ENCODE measurements at places on chromosomes 1 and 21.

DNA sequence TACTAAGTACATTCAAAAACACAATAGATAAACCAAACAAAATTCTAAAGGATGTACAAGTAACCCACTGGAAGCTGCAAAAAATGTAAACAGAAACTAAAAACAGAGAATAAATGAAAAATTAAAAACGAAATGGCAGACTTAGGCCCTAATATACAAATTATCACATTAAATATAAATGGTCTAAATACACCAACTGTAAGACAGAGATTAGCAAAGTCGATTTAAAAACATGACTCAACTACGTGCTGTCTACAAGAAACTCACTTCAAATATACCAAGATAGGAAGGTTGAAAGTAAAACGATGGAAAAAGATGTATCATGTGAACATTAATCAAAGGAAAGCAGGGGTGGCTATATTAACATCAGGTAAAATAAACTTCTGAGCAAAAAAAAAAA, 23.1 kb downstream of the SLC19A1 start:
- no peak for DNase-seq

DNA sequence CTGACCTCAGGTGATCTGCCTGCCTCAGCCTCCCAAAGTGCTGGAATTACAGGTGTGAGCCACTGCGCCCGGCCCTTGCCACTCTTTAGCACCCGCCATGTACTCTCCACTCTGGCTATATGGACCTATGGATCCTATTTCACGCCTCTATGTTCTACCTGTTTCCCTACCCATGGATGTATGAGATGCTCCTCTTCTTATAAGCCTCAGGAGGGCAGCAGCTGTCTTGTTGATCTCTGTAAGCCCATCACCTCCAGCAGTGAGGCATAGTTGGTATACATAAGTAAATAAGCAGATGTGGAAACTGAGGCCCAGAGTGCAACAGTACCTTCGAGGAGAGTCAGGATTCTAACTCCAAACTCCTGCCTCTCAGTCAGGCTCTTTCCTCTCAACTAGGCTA, 24.7 kb upstream of the ARTN start:
- no peak for DNase-seq

DNA sequence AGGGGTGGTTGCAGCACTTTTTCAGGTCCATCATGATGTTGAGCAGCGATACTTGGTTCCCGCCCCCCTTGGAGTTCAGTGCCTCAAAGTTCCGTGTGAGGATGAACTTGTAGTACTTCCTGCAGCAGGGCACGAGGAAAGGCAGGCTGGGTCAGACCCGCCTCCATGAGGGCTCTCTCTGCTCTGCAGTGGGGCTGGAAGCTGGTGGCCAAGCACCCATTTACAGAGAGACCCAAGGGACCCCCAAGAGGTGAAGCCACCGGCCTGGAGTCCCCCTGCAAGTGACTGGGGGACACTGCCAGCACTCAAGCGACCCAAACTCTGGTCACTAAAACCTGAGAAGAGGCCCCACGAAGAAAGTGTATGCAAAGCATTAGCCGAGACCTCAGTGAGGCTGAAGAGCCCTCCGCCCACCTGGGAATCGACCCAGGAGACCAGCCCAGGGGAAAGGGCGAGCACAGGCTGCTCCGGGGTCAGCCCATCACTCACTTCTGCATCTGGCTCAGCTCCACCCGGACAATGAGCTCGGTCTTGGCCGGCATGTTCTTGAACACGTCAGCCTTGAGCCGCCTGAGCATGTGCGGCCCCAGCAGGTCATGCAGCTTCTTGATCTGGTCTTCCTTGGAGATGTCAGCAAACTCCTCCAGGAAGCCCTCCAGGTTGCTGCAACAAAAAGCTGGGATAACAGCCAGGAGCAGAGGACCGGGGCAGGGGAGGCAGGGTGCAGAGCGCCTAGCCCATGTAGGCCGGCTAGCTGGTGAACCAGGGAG, 45.2 kb downstream of the CHD5 start:
- no peak for DNase-seq

DNA sequence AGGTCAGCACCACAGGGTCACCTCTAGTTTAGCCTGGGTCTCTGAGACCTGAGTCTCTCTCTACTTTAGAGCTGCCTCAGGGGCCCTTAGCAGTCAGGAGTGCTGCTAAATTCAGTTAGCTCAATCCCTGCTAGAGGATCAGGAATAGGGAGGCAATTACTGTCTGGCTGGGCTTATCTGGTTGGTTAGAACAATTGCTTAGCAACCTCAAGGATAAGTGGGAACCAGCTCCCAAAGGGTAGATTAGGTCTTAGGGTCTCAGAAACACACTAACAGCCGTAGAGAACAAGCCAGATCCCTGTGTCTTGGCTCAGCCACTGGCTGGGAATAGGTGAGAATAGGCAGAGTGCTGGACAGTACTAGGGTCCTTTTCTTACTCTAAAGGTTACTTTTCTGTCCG, 7.7 kb downstream of the PM20D1 start:
- no peak for DNase-seq

DNA sequence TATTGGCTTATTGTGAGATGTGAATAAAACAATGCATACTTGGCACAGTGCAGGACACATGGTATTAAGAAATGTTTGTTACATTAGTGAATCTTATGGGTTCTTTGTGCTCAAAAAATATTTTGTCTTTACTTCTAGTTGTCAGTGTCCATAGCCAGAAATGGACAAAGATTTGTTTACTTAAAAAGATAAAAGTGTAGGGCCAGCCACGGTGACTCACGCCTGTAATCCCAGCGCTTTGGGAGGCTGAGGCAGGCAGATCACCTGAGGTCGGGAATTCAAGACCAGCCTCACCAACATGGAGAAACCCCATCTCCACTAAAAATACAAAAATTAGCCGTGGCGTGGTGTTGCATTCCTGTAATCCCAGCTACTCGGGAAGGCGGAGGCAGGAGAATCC, 654.6 kb upstream of the NEGR1 start:
- no peak for DNase-seq

DNA sequence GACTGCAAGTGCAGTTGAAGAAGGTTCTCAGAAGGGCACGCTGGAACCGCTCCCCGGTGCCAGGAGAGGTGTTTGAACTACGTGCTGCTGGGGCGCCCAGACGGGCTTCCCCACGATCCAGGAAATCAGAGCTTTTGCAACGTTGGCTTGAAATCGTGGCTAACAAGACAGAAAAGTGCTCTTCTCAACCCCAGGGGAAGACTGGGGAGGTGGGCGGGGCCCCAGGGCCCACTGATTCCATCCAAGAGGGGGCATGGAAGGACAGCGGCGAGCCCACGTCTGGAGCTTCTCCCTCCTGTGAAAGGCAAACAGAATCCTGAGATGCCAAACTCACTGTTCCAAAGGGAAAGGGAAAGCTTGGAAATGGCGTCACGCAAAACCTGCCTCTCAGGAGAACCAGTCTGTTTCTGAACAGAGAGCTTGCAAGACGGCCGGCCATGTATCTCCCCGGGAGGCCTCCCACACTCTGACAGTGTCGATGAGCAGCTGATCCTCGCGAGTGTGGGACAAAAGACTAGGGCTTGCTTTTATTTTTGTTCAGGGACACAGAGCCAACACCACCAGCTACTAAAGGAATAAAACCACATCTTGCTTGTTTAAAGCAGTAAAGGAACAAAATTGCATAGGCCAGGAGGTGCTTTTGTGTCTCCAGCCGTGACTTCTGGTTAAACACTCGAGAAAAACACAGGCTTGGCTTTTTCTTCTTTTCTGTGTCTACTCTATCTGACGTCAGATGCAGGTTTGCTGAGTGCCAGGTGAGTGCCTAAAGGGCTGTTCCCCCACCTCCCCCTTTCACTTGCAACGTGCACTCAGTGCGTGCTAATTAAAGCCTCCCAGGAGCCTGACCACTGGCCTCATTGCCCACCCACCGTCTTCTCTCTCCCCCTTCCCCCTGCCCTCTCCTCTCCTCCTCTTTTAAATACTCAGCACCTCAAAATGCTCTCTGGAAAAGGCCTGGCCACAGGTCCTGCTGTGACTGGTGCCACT, 41.5 kb downstream of the LRRC3 start:
- no peak for DNase-seq

GRCh38 chr1:54160351-54160750, 7.6 kb upstream of the CDCP2 start:
- DNase-seq, result no peak

DNA sequence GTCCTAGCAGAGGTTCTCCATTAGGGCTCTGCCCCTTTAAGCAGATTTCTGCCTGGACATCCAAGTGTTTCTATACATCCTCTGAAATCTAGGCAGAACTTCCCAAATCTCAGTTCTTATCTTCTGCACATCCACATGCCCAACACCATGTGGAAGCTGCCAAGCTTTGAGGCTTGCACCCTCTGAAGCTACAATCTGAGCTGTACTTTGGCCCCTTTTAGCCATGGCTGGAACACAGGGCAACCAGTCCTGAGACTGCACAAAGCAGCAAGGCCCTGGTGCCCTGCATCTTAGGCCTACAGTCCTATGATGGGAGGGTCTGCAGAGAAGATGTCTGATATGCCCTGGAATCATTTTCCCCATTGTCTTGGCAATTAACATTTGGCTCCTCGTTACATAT, 8.0 kb downstream of the HAO2 start:
- no peak for DNase-seq

- no peak for DNase-seq
These were observed 52.9 kb downstream of the SUCO start for GRCh38 chr1:172585861-172586260.

DNA sequence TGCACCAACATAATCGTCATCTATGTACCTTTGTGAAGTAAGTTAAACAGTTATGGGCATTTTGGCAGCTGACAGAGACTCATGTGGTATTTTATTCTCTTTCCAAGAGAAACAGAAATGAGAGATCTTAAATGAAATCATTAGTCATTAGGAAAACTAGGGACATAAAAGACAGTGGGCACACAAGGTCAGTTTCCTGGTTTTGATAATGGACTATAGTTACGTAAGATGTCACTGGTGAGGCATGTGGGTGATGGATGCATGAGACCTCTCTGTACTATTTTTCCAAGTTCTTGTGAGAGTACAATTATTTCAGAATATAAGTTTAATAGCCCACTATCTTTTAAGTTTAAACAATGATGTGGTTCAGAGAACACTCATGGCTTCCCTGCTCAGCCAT, 216.9 kb downstream of the APP start:
- no peak for DNase-seq

- DNase-seq, result no peak
These were observed 156.5 kb downstream of the EIF4G3 start for GRCh38 chr1:21020151-21020550.

- no peak for DNase-seq
These were observed 143.2 kb downstream of the KCTD3 start for GRCh38 chr1:215710036-215710898.

DNA sequence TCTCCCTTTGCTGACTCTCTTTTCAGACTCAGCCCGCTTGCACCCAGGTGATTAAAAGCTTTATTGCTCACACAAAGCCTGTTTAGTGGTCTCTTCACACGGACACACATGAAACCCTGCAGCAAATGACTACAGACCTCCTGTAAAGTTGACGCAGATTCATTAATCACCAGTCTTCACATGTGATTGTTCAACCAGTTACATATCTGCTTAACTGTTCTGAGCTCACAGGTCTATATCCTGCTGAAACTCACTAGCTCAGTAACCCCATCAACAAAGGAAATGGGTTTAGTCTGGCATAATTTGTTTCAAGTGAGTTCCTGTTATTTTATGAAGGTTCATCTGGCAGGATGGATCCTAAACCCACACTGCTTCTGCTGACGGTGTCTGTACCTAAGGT, 68.4 kb upstream of the GJA8 start:
- DNase-seq, result no peak

- DNase-seq, result no peak
These were observed 9.0 kb downstream of the A3GALT2 start for GRCh38 chr1:33311706-33312412.

- DNase-seq, result no peak
These were observed 43.2 kb downstream of the GJA5 start for GRCh38 chr1:147717051-147717705.

DNA sequence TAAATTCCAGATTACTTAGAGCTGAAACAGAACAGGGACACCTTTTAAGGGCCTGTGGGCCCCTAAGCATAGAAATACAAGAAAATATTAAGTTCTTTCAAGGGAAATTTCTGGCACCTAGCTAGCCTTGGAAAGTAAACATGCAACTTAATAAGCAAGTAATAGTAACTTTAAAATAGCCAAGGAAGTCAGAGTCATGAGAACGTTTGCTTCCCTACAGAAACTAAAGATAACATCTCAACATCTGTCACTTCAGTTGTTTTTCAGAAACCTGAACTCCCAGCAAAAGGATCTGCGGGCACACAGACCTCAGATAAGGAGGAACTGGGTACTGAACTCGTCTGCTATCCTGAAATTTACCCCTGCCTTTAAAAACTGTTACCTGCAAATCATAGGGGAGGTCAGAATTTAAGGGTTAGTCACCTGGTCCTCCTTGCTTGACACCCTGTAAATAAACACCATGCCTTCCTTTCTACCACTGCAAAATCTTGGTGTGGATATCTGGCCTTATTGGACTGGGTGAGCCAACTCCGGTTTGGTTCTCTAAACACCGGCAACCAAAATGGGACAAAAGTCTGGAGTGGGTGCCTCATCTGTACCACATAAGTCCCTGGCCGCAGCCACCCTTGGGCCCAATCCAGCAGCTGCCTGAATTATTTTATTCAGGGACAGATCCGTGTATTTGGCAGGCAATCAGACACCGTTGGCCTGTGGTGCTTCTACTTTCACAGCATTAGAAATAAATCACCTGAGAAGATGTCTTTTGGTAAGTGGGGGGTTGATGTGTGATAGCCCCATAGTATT, 27.9 kb downstream of the NRDC start:
- no peak for DNase-seq

DNA sequence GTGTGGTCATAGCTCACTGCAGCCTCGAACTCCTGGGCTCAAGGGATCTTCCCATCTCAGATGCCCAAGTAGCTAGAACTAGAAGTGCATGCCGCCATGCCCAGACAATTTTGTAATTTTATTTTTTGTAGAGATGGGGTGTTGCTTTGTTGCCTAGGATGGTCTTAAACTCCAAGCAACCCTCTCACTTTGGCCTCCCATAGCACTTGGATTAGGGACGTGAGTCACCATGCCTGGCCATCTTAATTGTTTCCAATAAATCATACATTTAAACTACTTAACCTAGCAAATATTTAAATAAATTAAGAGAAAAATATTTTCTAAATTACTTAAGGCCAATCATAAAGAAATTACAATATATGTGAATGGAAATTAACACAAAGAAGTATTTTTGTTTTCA, 35.1 kb upstream of the ADGRL4 start:
- DNase-seq, result no peak

DNA sequence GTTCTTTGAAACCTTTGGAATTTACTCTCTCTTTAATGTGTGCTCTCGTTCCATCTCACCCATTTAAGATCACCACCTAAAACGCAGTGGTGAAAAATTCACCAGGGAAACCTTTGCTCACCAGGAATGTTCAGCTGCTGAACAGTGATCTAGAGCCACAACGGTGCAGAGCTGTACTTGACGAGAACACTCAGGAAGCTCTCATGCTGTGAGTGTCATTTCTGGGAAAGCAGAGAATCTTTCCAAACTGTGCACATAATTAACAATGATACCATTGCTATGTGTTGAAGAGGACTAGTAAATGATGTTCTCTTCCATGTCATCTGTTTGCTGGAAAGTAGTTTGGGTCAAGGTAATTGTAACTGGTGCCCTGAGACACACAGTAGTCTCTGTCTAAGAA, 117.1 kb downstream of the ZZZ3 start:
- no peak for DNase-seq
